ENCODE measurements at places on chromosomes 1 and 21.

DNA sequence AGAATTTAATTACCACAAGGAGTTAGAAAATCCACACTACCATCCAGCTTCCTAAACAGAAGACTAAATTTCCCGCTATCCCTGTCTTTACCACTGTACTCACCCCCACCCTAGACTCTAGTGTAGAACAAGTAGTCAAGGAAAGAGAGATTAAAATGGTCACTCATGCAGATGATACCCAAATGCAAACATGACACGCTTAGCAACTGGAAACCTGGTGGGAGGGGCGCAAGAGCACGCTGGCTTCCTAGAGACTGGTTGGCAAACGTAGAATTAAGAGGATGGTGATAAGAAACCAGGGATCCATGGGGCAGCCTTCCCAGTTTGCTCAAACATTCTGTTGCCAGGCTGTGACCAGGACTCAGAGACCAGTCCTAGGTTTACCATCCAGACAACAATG is 9.9 kb upstream of the LDLRAD1 start:
- no peak for DNase-seq
- no peak overlapping the region for H3K27ac ChIP-seq
- H3K36me3 ChIP-seq: peaks cover 28% of the 10 kb centered on the region
- H3K4me1 ChIP-seq: no peaks in the 10 kb centered on the region
- no peak overlapping the region for H3K4me3 ChIP-seq

DNA sequence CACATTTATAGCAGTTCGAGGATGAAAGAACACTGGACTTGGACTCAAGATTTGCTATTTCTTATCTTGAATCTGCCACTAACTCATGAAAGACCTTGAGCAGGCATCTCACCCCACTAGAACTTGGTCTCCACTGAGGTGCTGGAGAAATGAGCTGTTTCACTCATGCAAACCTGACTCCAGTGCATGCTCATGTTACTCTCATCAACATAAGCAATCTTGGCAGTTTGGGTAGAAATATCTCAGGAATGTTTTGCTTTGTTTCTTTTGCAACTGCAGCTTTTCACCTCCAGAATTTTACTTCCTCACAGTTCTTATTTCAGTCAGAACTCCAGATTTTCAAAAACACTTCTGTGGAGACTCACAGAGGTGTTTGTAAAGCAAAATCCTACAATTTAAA is 46.2 kb upstream of the DAB1 start:
- no peak for DNase-seq
- H3K27me3 ChIP-seq: no peaks in the 10 kb centered on the region
- no peaks in the 10 kb centered on the region for H3K4me1 ChIP-seq
- H3K36me3 ChIP-seq: no peaks in the 10 kb centered on the region
- H3K4me3 ChIP-seq: no peak overlapping the region

- H3K27ac ChIP-seq: no peak overlapping the region
- no peak overlapping the region for H3K4me3 ChIP-seq
- DNase-seq: no peak
- H3K27me3 ChIP-seq: no peaks in the 10 kb centered on the region
Measured at GRCh38 chr1:61332196-61332753, 249.9 kb downstream of the NFIA start.

DNA sequence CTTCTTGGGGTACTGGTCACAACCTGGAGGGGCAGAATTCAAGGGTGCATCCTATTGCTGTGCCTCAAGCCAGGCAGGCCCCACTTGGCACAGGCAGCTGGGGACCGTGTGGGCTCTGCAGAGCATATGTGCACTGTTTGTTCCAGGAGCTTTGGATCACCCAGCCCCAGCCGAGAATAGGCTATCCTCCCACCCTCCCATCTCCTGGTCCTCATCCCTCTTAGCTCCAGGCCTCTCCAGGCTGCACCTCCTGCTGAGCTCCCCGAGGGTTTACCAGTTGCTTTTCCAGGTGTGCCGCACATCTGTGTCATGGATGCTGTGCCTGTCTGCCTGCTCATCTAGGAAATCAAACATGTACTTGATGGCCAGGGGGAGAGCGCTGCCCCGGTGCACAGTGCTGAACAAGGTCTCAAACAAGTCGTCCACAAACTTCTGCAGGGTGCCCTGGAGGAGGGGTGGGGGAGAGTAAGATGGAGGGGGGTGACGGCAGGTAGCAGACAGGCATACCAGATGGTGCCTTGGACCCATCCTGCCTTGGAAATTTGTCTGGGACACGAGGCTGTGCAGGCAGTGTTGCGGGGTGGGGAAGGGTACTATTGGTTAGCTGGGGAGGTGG is 120.5 kb upstream of the CD34 start:
- H3K4me3 ChIP-seq: no peak overlapping the region
- no peaks in the 10 kb centered on the region for H3K36me3 ChIP-seq
- H3K4me1 ChIP-seq: no peaks in the 10 kb centered on the region
- H3K27ac ChIP-seq: no peak overlapping the region
- DNase-seq: no peak

GRCh38 chr1:10272274-10272673 is 61.9 kb downstream of the KIF1B start:
- H3K27me3 ChIP-seq: no peaks in the 10 kb centered on the region
- no peak overlapping the region for H3K4me3 ChIP-seq
- H3K36me3 ChIP-seq: no peaks in the 10 kb centered on the region

Data from CD4-positive, alpha-beta memory T cell (primary cell).